ENCODE measurements at places on chromosomes 5 and 9.

GRCh38 chr5:6056280-6056679 lies 322.1 kb downstream of the MED10 start:
- no peak for DNase-seq

DNA sequence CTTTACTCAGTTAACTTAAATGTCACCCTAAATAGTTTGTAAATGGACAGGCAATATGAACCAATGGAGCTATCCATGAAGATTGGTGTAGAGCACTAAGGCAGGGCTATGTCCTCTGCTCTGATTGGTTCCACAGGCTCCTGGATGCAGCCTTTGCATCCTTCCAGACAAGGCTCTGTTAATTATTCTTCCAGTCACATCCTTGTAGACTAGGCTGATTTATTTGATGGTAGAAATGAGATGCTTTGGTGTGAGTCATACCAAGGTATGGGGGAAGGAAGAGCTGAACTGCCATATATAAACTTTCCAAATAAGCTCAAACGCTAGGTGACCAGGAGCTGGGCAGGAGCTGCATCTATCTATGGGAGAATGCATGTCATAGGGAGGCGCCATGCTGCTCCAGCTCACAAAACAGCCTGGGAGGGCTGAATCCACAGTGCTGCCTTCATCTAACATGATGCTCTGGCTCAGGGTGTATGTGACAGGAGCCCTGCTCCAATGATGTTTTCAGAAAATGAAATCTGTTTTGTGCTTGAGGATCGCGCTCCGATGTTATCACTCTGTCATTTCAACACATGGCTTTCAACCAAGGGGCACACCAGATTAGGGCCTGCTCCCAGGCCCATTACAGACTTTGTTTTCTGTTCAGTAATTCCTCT lies 818.0 kb upstream of the ZNF608 start:
- no peak for DNase-seq

GRCh38 chr9:93456504-93456903 lies 3.1 kb upstream of the FAM120AOS start:
- no peak for DNase-seq

GRCh38 chr5:76652809-76653414 lies 29.7 kb upstream of the F2RL2 start:
- DNase-seq: no peak

- no peak for DNase-seq
Measured at GRCh38 chr5:157273131-157273556, 7.2 kb downstream of the CYFIP2 start.
